ENCODE measurements at places on chromosomes 2 and 18. TPM values are rescaled to one million over a fixed set of nuclear protein-coding genes. Genes with fewer than 3 reads are reported as not detected.

DNA sequence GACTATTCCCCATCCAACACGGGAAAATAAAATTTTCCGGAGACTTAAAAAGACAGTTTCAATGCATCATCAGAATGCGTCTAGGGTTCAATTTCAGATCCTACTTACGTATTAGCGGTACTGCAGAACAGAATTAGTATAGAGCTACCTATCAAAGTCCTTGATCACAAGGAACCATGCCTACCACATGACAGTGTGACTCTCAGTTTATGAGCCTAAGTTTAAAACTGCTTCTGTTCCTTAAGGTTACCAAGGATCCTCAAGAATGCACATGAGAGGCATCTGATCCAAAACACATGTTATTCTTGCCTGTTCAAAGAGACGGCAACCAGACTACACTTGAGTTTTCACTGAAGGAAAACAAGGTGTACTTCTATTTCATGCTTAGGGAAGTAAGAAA, 369.7 kb downstream of the EPHA4 start:
- DNase-seq, result no peak

GRCh38 chr2:30446602-30447148, 371 bp upstream of the LCLAT1 start:
- DNase-seq, result no peak

DNA sequence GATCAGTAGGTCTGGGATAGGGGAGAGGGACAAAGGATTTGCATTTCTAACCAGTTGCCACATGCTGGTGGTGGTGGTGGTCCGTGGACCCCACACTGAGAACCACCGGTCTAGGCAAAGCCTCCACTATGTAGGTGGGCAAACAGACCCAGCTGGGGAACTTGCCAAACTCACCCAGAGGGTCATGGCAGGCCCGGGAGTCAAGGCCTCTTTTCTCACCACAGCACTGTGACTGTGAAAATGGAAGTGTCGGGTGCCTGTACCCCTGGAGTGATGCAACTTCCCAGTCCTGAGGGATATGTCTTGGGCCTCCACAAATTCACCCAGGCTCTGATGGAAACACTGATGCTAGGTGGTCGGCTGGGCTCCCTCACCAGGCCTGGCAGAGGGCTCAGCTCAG, 101.2 kb upstream of the SMAD2 start:
- no peak for DNase-seq

DNA sequence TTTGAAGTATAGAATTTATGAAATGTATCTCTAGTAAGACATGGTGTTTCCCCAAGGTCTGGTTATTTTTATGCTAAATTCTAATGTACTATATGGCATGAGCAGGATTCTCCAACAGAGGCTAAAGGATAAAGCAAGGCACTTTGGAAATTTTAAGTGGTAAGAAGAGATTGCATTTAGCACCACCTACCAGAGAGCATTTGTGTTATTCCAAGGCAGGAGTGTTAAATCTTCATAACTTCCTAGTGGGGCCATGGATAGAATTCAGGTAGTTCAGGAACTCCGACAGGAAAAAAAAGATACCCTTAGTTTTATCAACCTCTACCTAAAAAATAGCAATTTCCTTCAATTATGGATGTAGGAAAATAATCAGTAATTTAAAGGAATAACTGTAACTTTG, 497.4 kb upstream of the CRIM1 start:
- DNase-seq, result no peak

DNA sequence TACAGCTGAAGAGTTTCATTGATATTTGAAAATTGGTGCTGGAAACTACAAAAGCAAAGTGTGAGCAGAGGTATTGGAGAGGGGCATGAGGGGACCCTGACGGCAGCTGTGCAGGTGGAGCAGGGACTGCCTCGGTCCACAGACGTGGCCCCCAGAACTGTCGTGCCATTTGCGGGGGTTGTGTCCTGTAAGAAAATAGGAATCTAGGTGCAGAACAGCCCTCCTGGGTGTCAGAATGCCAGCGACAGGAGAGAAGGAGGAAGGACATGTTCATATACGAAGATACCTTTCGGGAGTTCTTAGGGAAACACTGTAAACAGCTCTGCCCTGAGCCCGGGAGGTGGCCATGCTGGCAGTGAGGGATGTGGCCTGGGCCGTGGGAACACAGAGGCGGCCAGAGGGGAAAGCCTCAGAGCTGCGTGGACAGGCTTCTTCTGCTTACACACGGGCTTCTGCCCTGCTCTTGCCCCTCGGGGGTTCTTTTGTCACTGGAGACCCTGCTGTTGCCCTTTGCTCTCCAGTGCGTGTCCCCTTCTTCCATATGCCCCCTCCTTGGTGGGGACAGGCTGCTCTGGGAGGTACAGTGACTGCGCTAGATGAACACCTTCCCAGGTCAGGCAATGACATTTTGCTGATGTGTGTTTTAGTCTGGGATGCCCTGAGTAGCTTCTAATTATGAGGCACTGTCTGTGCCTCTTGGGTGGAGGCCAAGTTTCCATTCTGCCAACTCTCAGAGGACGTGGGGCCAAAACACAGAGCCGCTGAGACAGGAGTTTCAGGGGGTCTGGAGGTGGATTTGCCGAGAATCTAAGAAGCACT, 81.9 kb upstream of the TXNDC2 start:
- DNase-seq, result no peak

DNA sequence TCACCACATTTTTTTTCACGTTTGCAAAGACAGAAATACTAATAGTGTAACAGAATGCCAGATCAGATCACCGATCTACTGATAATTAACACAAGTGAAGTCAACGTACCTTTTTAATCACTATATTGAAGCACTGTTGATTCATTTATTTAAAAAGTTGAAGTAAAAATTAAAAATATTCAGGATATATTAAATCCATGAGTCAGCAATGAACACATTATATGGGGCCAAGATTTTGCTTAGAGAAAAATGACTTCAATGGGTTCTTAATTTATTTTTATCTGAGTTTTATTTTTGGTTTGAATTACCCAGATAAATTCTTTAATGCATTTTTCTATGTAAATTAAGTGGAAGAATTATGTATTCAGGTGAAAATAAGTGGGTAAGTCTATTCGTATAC, 14.2 kb downstream of the SPHKAP start:
- no peak for DNase-seq

- DNase-seq, result no peak
Measured at GRCh38 chr2:25073025-25073424, 31.1 kb downstream of the EFR3B start.

DNA sequence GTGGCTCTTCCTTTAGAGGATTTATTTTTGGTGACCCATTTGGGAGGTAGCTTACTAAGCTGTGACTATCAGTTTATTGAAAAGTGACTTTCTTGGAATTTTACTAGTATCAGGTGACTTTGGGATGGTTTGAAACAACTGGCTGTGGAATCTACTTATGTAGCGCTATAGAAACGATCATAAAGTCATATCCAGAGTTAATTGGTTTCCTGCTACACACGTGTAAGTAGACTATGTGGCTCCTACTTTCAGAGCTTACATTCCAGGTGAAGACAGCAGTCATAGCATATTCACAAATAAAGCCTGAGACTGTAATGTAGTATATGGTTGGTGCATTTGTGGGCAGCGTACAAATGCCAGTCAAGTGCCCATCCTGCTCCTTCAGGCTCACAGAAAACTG, 308.9 kb downstream of the ZNF521 start:
- no peak for DNase-seq

- DNase-seq, result no peak
Measured at GRCh38 chr2:40168032-40168431, 283.9 kb downstream of the SLC8A1 start.

- peak; percentile 31 for DNase-seq
Measured at GRCh38 chr2:38750011-38750890, 910 bp downstream of the SRSF7 start.

GRCh38 chr2:142594935-142595334, 282.5 kb upstream of the KYNU start:
- no peak for DNase-seq

GRCh38 chr2:134217351-134217750, 36.5 kb upstream of the MGAT5 start:
- peak; percentile 51 for DNase-seq

GRCh38 chr2:726169-726568, 49.0 kb upstream of the TMEM18 start:
- no peak for DNase-seq

DNA sequence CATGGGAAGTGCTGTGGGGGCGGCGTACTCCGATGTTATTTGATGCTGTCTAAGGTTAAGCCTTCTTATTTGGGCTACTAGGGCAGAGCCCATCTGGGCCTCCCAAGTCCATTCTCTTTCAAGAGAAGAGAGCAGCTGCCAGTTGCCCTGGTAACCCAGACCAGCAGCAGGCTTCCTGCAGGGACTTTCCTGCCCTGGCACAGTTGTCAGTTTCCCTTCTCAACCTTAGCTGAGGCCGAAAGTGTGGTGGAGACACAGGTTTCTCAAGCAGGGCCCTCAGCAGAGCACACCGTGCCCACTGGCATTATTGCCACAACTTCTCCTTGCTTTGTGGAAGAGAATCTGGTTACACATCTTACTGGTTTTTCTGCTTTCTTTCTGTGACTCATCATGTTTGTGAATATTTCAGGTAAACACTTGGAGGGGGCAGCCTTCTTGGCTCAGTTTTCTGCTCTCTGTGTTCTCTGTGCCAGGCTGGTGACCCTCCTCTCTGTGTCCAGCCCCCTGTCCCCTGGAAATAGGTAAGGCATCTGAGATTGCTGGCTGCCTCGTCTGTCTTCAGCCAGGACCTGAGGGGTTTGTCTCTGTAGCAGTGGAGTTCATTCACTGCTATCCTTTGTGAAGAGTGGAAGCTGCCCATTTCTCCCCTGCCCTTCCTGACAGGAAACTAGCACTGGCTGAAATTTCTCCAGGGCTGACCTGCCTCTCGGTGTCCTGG, 111.0 kb downstream of the B3GNT2 start:
- peak; percentile 50 for DNase-seq

GRCh38 chr2:162282765-162283425, 35.6 kb downstream of the IFIH1 start:
- DNase-seq, result no peak

- no peak for DNase-seq
Measured at GRCh38 chr2:44097322-44097907, 71.3 kb upstream of the PPM1B start.

DNA sequence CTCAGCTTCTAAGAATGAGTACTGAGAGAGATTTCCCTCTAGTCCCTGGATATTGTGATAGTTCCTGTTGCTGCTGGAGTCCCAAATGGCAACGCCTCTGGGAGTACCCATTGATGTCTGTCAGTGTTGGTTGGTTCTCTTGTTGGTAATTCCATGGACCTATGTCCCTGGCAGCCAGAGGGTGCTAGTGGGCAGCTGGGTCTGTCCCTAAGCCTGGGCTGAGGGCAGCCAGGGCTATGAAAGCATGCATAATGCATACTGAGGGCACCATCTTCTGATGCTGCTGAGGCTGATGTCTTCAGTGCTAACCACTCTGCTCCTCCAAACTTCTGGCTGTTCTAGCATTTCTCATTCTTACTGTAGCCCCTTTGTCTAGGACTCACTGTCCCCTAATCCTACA, 35.9 kb downstream of the NABP1 start:
- no peak for DNase-seq

The CCDC102B gene
- 1.1 TPM for total RNA-seq

The PIEZO2 gene
- total RNA-seq, result not detected

The PLEKHM3 gene
- 7.2 TPM for total RNA-seq

The SIX3 gene
- not detected for total RNA-seq

Data from CD8-positive, alpha-beta memory T cell (primary cell).